ENCODE measurements at places on chromosomes 12 and 14.

GRCh38 chr14:81412779-81413178 is 12.7 kb upstream of the STON2 start:
- no peak for DNase-seq

DNA sequence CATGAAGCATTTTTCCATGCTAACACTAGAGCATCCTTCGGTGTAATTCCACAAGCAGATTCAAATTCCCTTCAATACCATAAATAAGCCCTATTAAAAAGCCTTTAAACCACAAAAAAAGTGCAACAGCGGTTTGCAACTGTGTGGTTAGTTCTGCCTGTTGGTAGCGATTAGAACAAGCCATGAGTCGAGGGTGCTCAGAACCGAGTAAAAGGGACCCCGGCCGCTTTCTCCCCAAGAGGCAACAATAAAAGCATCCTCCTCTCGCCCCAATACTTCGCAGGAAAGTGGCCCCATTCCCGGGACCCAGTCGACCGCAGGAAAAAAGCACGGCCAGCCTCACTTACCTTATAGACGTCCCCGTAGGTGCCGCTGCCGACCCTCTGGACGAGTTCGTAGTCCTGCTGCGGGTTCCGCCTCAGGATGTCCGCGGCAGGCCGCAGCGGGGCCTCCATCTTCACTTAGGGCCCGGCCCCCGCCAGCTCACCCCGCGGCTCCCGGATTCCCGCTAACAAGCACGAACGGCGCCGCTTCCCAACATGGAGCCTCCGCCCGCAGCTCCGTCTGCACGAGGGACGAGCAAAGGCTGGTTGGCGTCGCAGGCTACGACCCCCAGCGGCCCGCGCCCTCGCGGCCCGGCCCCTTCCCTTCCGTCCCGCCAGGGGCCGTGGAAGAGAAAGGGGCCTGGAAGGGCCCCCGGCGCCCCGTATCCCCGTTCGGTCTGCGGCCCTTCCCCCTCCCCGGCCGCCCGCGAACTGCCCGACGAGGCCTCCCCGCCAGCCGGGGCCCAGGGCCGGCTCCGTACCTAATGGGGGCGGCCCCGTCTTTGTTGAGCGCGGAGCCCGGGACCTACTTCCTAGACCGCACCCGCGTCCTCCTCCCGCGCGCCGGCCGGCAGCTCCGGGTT is 521 bp downstream of the MAP4K5 start:
- DNase-seq, result peak; percentile 53

DNA sequence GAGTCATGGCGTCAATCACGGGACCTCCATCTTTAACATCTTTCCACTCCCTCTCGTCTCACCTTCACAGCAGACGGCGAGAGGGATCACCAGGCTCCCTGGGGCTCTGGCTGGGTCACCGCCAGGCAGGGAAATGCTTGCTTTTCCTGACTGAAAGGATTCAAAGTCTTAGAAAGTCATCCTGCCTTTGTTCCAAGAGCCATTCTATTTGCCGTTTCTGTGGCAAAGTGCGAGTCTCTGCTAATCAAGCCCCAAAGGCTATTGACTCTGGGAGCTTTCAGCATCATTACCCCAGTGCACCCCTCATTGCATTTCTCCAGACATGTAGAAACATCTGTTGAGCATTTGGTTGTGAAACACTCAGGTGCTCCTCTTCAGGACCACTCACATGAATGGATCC is 69.6 kb downstream of the GSC start:
- DNase-seq, result no peak

GRCh38 chr14:88323086-88323522 is at the start of gene KCNK10:
Gene KCNK10 (minus strand): TSS chr14:88323269. CDS start chr14:88322798, 471 bp downstream.
- DNase-seq, result no peak

DNA sequence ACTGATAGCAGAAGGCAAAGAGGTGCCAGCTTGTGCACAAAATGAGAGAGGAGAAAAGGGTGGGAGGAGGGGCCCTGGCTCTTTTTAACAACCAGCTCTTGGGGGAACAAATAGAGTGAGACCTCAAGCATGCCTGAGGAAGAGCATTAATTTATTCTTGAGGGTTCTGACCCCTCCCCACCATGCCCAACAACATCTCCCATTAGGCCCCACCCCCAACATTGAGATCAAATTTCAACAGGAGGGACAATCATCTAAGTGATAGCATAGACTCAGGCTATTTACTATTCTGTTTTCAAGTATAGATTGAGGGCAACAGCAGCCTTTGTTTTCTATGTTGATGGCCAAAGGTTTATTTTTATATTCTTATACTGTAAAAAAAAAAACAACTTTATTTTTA is 59.7 kb downstream of the FUT8 start:
- DNase-seq, result no peak

- DNase-seq, result no peak
These were observed 110.7 kb downstream of the RFLNA start for GRCh38 chr12:124405592-124405991.

DNA sequence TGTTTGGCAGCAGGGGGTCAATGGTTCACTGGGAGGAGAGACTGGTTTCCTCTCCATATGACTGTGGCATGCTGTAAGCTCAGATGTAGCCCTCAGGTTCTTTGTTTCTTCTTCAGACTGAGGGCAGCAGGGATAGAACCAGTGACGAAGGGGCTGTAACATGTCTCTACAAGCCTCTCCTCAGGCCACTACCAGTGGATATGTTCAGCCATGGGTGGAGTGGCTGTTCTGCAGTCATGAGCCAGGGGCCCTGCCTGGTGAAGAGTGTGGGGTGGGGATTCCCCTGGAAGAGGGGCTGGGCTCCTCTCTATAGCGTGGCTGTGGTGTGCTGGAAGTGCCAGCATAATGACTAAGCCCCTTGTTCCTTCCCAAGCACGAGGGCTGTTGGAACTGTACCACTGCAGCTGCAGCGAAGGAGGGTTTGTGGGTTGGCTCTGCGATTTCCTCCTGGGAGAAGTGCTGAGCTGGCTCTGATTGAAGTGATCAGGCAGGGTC is 55.8 kb downstream of the CMAS start:
- DNase-seq, result peak; percentile 86

DNA sequence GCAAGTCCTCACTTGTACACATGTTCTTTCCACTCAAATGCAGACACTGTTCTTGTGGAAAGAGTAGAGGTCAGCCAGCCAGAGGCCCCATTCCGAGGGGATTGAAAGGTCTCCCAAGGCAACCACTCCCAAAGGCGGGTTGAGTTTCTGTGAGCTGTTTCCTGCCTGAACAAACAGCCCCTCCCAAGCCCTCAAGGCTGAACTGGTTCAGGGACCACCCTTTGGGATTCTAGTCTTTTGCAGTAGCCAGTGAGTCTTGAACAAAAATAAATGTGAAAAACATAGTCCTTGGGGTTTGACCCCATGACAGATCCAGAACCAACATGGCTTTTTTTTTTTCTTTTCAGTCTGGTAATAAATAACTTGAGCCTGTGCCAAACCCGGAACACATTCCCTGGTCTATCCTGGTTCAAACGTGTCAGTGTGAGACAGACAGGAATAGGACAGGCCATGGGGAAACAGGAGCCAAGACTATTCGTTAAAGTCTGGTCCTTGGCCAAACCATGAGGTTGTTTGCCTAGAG is 17.6 kb upstream of the STK38L start:
- DNase-seq, result no peak

GRCh38 chr12:7959701-7960121 is 23.7 kb upstream of the SLC2A3 start:
- peak; percentile 40 for DNase-seq

GRCh38 chr12:9002335-9002734 is 13.0 kb downstream of the KLRG1 start:
- DNase-seq, result no peak

GRCh38 chr12:74254784-74255183 is 282.9 kb upstream of the ATXN7L3B start:
- DNase-seq, result no peak

DNA sequence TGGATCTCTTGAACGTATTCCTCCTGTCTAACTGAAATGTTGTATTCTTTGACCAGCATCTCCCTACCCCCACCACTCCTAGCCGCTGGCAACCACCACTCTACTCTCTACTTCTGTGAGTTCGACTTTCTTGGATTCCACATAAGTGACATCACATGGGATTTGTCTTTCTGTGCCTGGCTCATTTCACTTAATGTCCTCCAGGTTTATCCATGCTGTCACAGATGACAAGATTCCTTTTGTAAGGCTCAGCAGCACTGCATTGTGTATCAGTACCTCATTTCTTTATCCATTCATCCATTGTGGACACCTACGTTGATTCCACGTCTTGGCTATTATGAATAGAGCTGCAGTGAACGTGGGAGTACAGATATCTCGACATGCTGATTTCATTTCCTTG is 10.5 kb downstream of the PRKAB1 start:
- DNase-seq, result peak; percentile 43

GRCh38 chr12:50635364-50635763 is 128.5 kb upstream of the ATF1 start:
- no peak for DNase-seq

GRCh38 chr12:112861284-112861683 is 45.5 kb upstream of the OAS1 start:
- no peak for DNase-seq

GRCh38 chr12:124508381-124509079 is 58.9 kb downstream of the NCOR2 start:
- peak; percentile 31 for DNase-seq

DNA sequence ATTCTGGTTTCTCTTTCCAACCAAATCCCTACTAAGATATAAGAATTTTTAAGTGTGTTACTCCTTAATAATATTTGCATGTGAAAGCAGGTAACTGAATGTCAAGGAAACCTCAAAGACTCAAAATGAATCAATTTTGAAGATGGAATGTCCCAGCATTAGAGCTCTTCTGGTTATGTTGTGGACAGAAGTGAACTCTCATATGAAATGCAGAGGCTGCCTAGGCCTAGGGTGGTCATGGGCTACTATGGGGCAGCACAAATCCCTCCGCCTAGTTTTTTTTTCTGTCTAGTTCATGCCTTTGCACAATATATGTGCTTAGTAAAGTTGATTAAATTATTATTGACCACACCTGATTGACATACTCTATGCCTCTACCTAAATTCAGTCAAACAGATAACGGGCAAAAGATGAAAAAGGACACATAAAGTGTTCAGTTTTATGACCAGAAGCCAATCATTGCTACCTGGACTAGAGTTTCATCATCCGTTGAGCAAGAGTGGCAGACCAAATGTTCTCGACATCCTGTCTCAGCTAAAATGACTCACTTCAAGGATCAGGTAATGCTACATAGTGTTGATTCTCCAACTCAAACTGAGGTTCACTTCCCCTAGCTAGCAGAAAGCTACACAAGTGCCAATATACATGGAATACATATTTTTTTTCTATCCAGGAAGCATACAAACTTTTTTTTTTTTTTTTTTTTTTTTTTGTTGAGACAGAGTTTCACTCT is 1211.4 kb downstream of the VRK1 start:
- DNase-seq, result no peak

GRCh38 chr14:68749487-68750475 is 43.1 kb downstream of the ZFP36L1 start:
- DNase-seq, result peak; percentile 48

DNA sequence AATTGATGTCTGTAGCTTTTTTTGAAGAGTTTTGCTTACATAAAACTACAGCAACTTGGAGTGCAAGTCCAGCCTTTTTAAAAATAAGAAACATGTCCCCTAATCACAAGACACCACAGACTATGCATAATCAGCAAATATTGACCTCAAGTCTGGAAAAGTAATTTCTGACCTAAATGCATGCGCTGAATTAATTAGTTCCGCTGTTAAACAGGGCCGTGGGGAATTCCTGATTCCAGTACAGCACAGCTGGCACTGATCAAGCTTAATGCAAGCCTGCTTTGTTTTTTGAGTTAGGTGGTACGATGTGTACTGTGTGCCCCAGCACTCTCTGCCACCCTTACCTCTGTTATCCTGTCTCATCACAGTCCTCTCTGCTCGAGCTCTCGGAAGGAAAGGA is 9.2 kb downstream of the MLH3 start:
- DNase-seq, result no peak

- no peak for DNase-seq
These were observed 4.7 kb downstream of the PSMC6 start for GRCh38 chr14:52711666-52712065.

GRCh38 chr14:99675951-99676350 is 8.1 kb upstream of the CYP46A1 start:
- DNase-seq, result no peak

DNA sequence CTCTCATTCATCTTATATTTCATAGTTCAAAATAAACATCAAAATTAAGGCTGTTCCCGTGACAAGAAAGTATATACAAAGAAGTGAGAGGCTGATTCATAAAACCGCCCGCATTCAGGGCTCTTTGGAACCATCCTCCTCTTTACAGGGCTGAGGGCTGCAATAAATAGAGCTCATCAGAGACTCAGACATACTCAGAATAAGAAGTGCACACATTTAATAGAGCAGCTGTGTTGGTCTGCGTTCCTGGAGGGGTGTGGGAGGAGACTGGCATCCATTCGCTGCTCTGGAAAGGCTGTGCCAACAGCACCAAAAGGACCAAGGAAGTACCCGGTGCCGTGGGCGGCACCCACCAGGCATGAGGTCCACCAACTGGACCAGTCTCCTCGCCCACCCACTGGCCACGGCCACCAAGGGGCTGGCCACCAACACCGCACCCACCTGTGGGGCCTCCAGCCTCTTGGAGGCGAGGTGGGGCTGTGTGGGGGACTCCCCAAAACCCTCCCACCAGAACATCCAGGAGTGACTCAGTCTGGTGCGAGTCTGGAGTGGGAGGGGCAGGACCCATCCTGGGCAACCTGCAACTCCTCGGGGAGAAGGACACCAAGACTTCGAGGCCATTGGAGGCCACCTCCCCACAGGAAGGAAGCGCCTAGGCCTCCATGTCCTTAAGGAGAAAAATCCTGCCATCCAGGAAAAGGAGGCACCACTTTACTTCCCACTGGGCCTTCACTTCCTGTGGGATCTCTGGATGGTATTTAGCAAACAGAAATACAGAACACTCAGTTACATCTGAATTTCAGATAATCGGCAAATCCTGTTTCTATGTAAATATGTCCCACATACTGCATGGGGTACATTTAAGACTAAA is 32.7 kb downstream of the VCPKMT start:
- no peak for DNase-seq

GRCh38 chr14:102580550-102581110 is 11.8 kb upstream of the RCOR1 start:
- no peak for DNase-seq

DNA sequence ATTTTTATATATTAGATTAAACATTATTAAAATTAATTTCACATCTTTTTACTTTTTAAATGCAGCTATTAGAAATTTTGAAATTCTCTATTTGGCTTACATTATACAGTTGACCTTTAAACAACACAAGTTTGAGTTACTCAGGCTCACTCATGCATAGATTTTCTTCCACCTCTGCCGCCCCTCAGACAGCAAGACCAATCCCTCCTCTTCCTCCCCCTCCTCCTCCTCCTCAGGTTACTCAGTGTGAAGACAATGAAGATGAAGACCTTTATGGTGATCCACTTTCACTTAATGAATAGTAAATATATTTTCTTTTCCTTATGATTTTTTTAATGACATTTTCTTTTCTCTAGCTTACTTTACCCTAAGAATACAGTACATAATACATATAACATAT is 136.2 kb downstream of the LLPH start:
- no peak for DNase-seq

DNA sequence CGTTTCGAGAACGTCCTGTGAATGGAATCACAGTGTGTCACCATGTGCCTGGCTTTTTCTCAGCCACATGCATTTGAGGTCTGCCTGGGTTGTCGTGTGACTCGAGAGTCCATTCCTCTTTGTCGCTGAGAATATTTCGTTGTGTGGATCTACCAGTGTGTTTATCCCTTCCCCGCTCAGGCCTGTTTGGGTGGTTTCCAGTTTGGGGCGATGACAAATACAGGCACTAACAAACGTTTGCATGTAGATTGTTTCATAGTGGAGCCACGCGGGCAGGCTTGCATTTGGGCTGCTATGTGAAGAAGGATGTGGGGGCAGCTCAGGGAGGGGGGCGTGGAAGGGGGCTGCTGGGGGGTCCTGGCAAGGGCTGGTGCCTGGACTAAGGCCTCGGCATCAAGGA is 14.1 kb downstream of the RIN3 start:
- no peak for DNase-seq

All from cardiac fibroblast (primary cell).